Activated naive CD4-positive, alpha-beta T cell treated with anti-CD3 and anti-CD28 coated beads, Interleukin-2, amount 10 ng/mL, durations not matched to agents 5 hours and 36 hours (primary cell): ENCODE measurements at places on chromosomes 12 and 14. TPM values are rescaled to one million over a fixed set of nuclear protein-coding genes. Genes with fewer than 3 reads are reported as not detected.

The LTBR gene
- 0.72 TPM for total RNA-seq

The LYZ gene
- 0.40 TPM for total RNA-seq

The OR6C2 gene
- total RNA-seq, result not detected

The GLIPR1L2 gene
- not detected for total RNA-seq

The C14orf119 gene
- 50.7 TPM for total RNA-seq

The CEBPE gene
- 0.96 TPM for total RNA-seq

The SIRT4 gene
- 1.6 TPM for total RNA-seq

The CHGA gene
- total RNA-seq, result not detected

The CCDC88C gene
- 166 TPM for total RNA-seq

The TSPAN11 gene
- not detected for total RNA-seq

The AHNAK2 gene
- total RNA-seq, result 0.07 TPM

The TC2N gene
- total RNA-seq, result 207 TPM

The CFAP73 gene
- total RNA-seq, result 1.1 TPM

The COX8C gene
- not detected for total RNA-seq

The YAF2 gene
- total RNA-seq, result 40.3 TPM

The CPNE6 gene
- not detected for total RNA-seq

The VTI1B gene
- 64.1 TPM for total RNA-seq

The SALL2 gene
- total RNA-seq, result 3.1 TPM

The TCL1B gene
- total RNA-seq, result not detected

The DIP2B gene
- 33.8 TPM for total RNA-seq

The STYX gene
- 20.4 TPM for total RNA-seq

The IL31 gene
- not detected for total RNA-seq
